ENCODE measurements at places on chromosomes 12 and 14. TPM values are rescaled to one million over a fixed set of nuclear protein-coding genes. Genes with fewer than 3 reads are reported as not detected.
A peak's percentile ranks its signal among the peaks of the same experiment; 100 is the strongest.

The GLT8D2 gene
- 3.4 TPM for total RNA-seq

The PXN gene
- total RNA-seq: 64.8 TPM

The NEDD8 gene
- 219 TPM for total RNA-seq

The LALBA gene
- not detected for total RNA-seq

The R3HDM2 gene
- total RNA-seq: 4.5 TPM

The ERP27 gene
- 0.33 TPM for total RNA-seq

GRCh38 chr12:30870491-30871265 lies 55.9 kb upstream of the TSPAN11 start:
- no peak for DNase-seq

DNA sequence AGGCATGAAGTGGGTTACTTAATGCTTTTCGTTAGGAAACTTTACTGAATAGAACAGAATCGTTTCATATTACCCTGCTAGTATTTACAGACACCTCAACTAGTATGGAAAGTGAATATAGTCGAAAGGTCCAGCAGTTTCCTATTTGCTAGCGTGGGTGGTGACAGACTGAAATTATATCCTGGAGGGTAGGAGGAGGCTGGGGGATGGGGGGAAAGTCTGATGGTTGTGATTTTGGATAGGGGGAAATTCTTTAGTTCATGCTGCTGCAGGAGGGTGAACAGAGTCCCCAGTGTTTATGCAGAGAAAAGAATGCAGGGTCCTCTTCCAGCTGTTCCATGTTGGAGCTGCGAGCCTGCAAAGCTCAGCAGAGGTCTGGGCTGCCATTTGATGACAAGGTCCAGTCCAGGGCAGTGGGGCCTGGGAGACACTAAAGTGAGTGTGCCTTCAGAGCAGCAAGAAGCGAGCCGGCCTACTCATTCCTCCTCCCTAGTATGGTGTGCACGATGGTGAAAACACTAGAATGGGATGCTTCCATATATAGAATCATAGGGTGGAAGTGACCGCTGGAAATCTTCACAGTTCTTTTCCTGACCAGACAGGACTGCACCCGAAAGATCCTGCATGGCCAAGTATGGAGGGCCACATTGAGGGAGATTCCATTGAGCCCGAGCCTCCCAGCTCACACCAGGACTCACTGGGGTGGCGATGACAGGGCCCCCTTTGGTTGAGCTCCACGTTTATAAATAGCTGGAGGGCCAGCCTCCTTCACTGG lies 2.1 kb downstream of the SAMD4A start:
- no peak for DNase-seq

- no peak for DNase-seq
Measured at GRCh38 chr12:93838193-93838592, 161.0 kb downstream of the CRADD start.

- DNase-seq: no peak
Measured at GRCh38 chr12:123723011-123723410, 10.9 kb downstream of the ATP6V0A2 start.

- no peak for DNase-seq
Measured at GRCh38 chr12:96308881-96309280, 91.4 kb downstream of the CDK17 start.

DNA sequence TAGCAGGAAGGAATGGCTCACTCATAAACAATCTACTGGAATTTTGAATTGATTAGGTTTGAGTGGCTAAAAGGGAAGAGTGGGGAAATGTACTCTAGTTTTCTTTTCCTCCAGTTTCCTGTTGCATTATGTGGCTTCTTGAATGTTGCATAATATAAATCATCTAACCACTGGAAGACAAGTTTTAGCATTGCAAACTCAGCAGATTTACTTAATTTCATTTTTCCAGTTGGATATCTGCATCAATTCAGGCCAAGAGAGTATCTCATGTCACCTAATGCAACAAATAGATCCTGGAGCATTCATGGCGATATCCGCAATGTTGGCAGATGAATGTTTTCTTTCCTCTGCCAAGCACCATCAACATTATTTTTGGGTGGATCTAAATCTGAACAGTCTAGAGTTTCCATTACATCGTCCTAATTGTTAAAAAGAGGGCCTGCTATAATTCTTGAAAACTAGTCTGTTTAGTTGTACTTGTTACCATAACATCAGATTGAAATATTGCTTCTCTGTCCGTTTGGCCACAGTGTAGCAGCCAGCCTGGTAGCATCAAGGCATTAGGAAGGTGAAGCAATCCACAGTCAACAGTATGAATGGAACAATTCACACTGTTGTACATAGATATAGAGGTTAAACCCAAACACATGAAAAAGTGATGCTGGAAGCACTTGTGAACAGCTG lies 544.2 kb downstream of the ETNK1 start:
- no peak for DNase-seq

DNA sequence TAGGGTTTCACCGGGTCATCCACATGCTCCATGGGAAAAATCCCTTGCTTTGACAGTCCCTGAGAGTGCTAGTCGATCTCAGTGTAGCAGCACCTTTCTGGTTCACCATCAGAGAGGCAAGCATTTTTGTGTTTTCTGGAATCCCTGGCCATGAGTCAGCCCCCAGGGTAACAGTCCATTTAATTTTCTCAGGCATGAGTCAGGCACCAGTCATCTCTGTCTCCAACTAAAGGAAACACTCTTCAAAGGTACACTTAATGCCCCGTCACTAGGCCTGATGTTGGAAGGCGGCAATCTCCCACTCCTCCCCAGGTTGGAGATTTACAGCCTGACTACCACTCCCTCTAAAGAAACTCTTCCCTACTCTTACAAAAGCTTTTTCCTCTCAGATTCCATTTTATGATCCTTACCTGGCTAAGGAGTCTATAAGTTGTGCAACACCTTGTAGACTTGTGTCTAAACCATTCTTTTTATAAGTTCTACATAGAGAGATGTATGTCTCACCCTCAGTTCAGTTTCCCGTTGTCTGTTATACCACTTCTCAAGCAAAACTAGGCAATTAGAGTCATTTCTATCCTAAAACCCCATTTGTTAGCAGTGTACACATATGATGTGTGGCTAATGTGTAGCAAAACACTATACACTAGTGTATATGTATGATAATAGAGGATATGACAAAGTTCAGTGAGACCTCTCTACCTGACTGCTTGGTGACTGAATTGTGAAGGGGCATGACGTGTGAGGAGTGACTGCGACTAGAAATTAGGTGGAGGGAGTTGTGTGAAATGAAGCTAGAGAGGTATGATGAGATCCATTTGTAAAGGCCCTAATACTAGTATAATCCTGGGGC lies 24.6 kb downstream of the TMEM19 start:
- DNase-seq: no peak

DNA sequence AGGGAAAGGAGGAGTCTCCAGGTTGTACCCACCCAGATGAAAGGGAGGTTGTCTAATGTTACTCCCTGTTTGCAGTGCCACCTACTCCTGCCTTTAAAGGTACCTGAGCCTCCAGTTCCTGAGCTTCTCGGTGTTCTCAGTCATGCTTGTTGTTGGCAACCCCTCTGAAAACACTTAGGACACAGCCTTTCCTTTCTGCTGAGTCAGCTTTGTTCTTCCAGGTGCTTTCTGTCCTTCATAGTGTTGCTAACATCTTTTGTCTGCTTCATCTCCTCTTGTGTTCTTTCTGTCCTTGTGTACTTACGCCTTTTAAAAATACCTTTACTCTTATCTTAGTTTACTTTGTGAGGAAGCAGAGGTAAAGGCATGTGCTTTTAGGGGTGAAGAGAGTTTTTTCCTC lies 97.0 kb upstream of the NEDD1 start:
- no peak for DNase-seq

DNA sequence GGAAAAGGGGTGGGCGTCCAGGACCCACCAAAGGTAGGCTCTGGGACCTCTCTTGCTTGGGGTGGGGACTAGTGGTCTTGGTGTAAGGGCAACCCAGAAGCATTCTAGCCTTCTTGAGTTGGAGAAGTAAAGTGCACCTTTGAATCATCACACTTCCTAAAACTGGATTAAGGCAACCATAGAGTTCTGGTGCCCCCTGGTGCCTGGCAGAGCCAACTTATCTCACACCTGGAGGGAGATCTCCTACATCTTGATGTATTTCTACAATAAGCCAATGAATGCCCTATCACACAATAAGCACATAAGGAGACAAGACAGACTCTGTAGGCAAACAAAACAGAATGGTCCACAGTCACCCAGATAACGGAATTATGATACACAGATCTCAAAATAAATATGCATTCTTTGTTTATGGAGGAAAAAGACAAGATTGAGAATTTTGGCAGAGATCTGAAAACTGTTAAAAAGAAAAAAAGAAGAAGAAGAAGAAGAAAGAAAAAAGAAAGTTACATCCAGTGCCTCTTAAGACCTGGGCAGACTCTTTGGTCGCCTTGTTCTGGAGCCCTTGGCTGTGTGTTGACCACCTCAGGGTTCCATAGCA lies 95.9 kb upstream of the PPP2R5C start:
- no peak for DNase-seq

DNA sequence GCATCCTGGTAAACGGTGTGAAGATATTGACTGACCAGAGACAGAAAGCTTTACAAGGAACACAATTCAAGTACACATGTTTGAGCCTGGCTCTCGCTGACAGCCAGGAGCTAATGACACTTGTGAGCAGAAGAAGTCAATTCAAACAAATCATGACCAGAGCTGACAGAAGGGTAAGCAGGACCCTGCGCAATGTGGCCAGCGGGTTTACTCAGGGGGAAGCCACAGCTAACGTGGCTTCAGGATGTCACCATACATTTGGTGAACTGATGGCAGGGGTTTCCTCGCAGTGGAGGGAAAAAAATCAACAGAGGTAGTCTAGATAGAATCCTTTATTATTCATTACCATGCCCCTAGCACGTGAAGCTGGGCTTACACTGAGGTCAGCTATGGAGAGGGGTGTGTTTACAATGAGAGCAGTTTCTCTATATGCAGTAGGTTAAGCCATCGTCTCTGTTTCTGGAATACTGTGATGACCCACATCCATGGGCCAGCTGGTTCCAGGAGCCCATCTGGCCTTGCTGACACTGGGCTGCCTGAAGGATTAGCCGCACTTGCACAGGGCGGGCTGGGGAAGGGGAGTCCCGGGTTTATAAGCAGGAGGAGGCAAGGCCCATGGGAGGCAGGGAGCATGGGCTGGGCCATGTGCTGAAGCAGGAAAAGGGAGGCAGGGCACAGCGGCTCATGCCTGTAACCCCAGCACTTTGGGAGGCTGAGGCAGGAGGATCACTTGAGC lies 198.2 kb upstream of the PRMT8 start:
- DNase-seq: no peak

DNA sequence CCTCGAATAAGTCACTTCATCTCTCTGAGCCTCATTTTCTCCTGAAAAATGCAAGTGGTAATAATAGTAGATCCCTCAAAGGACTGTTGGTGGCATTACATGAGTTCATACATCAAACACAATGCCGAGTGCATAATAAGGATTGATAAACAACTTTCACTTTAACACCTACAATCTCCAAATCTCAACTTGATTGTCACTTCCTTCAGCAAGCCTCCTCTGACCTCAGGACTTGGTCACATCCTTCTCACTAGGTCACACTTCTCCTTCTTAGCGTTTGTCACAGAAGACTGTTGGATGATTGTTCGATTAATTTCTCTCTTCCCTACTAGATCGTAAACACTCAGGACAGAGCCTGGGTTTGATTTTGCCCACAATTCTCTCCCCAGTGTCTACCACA lies 7.9 kb upstream of the PRKAB1 start:
- no peak for DNase-seq

DNA sequence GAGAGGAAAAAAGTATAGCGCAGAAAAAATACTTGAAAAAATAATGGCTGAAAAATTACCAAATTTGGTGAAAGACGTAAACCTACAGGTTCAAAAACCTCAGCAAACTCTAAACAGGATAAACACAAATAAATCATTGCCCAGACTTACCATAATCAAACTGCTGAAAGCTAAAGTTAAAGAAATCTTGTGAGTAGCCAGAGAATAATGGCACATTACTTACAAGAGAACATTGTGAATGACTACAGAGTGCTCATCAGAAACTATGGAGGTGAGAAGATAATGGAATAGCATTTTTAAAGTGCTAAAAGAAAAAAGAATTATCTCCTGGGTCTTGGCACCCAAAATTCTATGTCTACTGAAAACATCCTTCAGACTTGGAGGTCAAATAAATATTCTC lies 36.0 kb downstream of the ATF1 start:
- DNase-seq: no peak

GRCh38 chr12:14902465-14902864 lies 16.8 kb upstream of the MGP start:
- DNase-seq: no peak

GRCh38 chr14:91354221-91354916 lies 63.3 kb downstream of the CCDC88C start:
- DNase-seq: no peak

DNA sequence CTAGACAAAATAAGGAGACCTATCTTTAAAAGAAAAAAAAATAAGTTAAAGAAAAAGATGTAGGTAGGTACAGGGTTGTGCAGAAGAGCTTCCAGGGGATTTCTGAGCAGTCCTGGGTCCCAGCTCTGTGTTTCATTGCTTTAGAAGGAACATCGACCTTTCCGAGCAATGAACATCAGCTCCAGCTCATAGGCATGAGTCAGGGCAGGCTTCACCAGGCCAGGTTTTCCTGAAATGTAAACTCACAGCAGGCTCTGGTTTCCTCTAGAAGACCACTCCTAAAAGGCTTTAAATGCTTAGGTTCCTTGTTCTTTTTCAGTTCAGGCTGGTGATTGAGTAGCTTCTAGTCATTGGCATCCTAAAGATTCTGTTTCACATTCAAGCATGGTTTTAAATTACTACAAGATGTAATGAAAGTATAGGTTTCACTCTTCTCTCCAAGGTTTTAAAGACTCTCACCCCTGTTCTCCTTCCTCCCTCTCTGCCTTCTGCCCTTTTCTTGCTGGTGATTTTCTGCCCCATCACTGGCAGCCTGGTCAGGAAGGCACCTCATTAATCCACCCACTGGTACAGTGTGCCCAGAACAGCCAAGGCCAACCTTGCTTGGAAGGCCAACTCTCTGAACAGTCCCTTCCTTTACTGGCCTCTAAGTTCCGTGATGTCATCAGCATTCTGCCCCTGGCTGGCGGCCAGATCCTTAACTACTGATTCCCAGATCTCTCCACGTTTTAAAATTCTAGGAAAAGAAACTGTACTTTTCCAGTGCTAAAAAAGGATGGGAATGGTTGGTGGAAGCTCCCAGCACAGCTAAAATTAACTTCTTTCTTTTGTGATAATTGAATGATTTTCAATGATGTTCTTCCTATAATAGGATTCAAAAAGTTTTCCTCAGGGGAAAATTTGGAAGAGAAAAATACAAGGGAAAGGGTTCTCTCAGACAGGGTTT lies 109.4 kb upstream of the HIF1A start:
- DNase-seq: peak; percentile 57

Data from pulmonary artery endothelial cell (primary cell).